ENCODE measurements at places on chromosomes 12 and 14.

DNA sequence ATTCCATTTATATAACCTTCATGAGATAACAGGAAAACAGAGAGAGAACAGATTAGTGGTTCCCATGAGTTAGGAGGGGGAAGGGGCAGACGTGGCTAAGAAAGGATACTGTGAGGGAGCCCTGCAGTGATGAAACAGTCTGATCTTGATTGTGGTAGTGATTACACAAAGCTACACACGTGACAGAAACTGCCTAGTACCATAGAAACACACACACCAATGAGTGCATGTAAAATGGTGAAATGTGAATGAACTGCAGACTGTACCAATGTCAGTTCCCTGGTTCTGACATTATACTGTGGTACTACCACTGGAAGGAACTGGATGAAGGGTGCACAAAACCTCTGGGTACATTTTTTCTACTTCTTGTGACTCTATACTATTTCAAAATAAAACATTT, 36.9 kb downstream of the NRDE2 start:
- DNase-seq, result no peak

- DNase-seq, result no peak
Measured at GRCh38 chr14:23694949-23695663, 58.9 kb downstream of the DHRS2 start.

- DNase-seq, result no peak
Measured at GRCh38 chr12:38639625-38640024, 265.8 kb downstream of the CPNE8 start.

DNA sequence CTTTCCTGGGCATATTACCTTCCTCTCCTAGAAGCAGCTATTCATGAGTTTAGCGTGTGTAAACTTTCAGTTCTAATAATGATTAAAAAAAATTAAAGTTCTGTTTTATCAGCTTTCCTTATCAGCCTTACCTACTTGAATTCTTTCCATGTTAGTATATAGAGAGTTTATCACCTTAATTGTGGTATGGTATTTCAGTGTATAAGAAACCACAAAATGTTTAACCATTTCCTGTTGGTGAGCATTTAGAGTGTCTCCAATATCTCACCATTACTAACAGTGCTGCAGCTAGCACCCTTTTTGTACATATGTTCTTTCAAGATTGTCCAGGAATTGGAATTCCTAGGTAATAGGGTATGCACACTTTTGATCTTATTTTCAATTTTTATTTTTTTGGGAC, 89.5 kb downstream of the FBXO33 start:
- no peak for DNase-seq

DNA sequence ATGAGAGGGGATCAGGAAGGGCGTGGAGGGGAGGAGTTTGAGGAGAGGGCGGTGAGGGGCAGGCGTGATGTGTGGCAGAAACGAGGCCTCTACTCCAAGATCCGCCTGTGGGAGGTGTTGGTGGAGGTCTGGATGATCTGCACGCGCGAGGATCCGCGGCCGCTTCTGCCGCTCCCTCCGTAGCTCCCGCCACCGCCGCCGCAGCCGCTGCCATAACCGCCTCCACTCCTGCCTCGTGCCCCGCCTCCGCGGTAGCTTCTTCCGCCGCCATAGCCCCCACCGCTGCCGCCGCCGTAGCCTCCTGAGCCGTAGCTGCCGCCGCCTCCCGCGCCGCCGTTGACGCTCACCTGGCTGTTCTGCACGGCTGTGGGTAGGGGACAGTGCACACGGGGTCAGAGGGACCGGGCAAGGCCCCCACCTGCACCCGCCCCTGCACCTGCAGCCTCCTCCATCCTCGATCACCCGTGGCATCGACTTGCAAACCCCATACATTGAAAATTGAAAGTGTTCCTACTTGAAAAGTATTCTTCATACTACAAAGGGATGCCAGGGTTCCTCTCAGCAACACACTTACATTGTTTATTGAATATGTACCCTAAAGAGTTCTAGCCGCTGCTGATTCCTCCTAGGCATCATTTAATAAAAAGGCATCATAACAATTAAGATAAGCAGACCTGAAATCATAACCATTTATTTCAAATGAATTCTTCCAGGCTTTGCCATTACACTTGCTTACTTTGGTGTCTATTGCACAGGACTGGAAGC, 11.1 kb upstream of the KRT1 start:
- no peak for DNase-seq

DNA sequence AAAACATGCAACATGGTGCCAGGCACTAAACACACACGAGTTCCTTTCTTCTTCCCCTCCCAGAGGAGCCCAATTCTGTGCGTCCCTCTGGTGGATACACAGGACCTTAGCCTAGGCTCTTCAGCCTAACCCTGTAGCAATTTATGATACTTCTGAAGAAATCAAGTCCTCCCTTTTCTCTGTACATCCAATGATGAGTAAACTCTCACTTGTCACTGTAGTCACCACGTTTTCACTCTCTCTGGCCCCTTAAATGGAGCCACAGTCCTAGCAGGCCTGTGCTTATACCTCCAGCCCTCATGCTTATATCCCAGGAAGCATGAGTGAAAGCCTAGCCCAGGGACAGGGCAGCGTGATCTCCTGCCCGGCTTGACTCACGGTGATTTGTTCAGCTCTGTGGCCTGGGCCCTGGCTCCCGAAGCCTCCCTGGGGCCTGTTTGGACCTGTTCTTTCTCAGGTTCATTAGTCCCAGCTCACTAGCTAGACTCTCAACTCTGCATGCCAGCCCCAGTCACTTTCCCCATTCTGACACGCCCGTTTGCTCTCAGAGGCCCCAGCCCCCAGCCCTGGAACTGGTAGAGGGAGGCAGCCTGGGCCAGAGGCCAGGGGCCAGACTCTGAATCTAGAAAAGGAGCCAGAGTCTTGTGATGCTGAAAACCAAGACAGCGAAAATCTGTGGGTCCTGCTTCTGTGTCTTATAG, 24.1 kb upstream of the PLEKHG3 start:
- DNase-seq, result no peak

GRCh38 chr12:92471551-92471950, 231.2 kb upstream of the PLEKHG7 start:
- DNase-seq, result no peak

DNA sequence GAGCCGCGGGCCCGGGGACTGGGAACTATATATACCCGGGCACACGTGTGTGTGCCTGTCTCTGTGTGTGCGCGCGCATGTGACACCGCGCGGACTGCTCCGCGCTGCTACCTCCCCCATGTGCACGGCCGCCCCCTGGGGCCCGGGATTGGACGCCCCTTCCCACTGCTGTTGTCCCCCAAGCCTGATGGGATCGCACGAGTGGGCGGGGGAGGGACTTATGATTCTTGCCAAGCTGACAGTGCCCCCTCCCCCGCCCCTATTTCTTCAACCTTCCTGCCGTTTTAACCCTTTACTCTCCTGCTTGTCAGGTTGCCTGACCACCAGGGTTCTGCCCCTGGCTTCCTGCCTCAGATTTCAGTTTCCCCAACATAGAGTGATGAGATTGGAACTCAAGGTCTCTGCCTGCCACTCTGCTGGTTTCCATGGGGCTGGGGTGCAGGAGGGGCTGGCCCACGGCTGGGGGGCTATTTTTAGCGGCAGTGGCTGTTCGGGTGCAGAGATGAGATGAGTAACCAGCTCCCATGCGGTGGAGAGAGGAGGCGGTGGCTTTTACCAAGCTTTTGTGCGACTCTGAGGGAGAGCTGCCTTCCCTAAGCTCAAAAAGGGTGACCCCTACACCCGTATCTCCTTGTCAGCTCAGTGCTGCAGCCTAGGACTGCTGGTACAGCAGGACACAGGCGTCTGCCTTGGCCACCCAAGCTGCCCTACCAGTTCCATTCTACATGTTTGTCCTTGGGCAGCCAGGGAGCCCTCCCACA, at the start of gene DDN:
Gene DDN, minus strand, starts transcription at position 5 of the 761 bp plus-strand sequence. CDS start 88 bp downstream, outside the sequence.
- no peak for DNase-seq

DNA sequence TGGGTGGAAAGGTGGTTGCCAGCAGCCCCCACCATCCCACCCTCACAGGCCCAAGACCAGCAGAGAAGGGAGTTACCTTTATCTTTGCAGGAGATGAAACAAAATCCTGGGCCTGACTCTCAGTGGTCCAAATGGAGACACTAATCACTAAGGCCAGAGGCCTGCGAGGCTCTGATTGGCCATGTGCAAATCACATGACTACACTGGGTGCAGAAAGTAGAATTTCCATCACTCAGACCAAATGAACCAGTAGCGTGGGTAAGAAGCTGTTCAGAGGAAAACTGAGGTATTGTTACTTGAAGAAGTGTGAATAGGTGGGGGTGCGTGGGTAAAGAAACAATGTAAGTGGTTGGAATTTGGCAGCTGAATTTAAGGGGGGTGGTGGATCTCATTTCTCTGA, 20.2 kb upstream of the PPP1CC start:
- no peak for DNase-seq

DNA sequence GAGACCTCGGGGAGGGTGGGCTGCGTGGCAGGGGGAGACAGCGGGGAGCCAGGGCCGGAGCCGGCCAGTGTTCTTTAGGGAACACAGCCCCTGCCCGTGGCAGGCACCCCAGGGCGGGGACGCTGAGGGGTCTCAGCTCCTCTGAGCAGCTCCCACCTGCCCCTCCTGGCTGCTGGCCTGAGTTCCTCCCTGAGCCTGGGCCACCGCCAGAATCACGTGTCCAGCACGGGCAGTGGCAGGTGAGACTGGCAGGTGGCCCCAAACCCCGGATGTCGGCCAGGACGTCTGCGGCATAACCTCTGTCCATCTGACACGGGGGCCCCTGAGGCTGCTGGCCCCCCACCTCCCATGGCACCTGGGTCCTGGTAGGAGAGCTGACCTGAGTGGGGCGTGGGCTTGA, 25.1 kb downstream of the NOC4L start:
- no peak for DNase-seq

DNA sequence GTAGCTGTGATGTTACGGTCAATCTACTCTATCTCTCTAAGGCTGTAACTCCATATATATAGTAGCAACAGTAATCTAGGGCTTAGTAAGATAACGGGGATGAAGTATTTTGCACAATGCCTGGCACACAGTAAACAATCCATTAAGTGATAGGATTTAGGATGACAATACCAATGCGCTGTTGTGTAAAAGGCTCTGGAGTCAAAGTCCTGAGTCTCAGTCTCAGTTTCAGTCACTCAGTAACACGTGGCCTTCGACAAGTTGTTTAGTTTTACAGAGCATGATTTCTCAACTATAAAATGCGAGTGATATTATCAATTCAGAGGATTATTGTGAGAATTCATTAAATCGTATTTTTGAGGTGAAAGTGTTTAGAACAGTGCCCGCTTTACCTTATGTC, 162.4 kb downstream of the GARIN6 start:
- DNase-seq, result no peak

GRCh38 chr12:76563061-76563460, 3.5 kb upstream of the OSBPL8 start:
- no peak for DNase-seq

DNA sequence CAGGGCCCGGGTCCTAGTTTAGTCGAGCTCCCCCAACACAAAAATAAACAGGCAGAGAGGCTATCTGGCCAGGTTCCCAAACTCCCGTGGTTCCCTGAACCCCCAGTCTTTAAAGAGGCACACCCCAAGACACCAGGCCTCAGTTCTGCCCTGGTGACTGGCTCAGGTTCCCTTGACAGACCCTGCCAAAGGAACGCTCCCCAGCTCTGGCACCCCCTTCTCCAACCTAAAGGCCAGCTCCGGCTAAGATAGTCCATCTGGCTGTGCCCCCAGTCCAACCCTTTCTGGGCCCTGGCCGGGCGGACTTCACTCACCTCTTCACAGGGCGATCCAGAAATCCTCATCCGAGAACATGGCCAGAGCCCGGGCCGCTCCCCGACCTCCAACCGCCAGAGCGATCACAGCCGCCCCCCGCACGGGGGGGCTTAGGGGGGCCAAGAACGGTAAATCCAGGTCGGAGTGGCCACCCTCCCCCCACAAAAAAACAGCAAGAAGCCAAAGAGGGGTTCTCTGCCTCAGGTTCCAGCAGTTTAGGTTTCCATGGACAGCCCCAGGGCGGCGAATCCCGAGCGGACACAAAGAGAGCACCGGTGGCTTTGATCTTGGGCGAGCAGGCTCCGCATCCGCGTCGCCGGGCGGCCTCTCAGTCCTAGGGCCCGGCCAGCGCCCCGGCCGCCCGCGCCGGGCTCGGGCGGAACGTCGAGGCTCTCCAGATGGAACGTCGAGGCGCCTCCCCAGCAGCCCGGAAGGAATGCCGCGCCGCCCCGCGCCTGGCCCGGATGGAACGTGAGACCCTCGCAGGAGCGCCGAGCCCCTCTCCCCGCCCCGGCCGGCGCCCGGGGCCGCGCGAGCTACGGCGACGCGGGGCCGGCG, 1.1 kb downstream of the KMT2D start:
- DNase-seq, result no peak

DNA sequence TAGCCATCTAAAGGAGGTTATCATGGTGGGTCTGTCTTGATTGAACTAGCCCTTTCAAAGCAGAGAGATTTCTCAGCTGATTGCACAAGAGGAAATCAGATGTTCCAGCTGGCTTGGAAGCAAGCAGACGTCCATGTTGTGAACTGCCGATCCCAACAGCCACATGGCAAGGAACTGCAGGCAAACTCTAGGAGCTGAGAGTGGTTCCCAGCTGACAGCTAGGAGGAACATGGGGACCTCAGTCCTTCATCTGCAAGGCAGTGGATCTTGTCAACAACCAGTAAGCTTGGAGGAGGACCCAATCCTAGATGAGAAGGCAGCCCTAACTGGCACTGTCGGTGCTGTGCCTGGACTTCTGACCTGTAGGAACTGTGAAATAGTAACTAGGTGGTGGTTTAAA, 7.7 kb downstream of the ACVR1B start:
- no peak for DNase-seq

DNA sequence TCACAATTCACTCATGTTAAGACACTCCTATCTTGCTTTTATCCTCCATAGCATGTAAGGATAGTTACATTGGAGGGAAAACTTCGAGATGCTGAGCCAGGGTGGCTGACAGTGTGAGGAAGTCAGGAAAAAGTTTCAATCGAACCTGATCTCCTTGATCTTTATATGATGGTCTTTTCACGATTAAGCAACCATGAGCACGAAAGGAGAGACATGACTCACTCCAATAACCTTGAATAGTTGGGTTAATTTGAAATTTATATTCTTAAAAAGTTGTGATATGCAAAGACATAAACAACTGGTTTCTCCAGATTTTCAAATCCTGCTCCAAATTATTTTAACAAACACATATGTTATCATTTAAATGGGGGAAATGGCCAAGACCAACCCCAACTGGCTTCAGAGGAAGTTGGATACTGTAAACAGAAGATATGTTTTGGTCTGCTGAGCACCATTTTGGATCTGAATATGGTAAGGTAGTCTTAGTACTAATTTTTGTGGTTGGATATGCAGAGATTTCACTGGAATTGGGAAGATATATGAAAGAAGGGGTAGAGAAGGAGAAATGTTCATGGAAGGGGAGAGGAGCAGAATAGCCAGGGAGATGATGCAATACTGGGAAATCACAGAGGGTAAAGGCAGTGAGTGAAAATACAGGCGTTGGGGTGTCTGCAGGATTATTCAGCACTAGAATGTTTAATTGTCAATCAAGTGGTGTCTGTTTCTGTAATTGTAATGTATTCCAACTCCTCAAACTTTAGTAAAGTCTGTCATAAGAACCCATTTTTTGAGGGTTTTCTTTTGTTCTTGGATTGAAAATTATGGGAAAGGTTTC, 185.2 kb upstream of the SLC38A2 start:
- DNase-seq, result peak; percentile 93

DNA sequence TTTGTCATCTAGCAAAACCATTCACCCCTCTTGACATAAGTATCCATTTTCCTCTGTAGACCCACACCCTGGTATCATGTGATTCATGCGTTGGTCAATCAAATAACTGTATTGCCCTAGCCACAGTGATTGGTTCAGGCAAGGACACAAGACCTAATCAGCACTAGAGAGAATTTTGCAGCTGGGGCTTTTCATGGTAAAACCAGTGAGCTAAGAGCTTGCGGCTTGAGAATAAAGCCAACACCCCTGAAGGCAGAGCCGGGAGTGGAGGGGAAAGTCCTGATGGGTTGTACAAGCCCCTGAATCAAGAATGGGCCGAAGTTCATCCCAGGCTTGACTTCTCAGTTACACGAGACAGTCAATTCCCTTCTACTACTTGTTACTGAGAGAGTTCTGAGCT, 33.2 kb upstream of the LTBP2 start:
- no peak for DNase-seq

All from AG09319 (cell line).